Peyer's patch (tissue), 4 donors: ENCODE measurements at places on chromosomes 2 and 18. TPM values are rescaled to one million over a fixed set of nuclear protein-coding genes. Genes with fewer than 3 reads are reported as not detected.

DNA sequence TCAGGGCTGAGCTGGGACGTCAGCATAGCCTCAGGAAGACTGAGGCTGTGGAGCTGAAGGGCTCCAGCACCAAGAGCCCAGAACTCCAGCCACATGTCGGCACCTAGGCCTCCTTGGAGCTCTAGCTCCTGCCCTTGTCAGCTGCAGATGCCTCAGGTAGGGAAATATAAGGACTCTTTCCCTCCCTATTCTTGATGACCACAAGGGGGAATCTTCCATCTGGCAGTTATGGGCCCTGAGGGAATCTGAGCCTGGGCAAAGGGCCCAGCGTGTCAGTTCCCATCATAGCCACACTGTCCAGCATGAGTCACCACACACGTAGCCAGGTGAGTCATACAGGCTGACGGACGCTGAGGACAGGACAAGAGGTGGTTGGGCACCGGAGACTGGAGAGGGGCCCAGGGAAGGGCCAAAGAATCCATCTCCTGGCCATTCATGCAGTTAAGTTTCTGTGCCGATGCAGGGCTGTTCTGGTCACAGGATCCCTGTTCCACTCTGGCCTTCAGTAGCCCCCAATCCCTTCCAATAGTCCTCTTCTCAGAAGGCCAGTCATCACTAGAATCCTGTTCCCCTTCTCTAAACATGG is 1.8 kb downstream of the MPV17 start:
- no peaks in the 10 kb centered on the region for H3K27me3 ChIP-seq
- H3K4me1 ChIP-seq: peaks cover 11% of the 10 kb centered on the region
- H3K36me3 ChIP-seq: no peaks in the 10 kb centered on the region
- H3K4me3 ChIP-seq: peak overlapping the region; percentile 15
- DNase-seq: peak; percentile 79
- H3K27ac ChIP-seq: peak overlapping the region; percentile 4

DNA sequence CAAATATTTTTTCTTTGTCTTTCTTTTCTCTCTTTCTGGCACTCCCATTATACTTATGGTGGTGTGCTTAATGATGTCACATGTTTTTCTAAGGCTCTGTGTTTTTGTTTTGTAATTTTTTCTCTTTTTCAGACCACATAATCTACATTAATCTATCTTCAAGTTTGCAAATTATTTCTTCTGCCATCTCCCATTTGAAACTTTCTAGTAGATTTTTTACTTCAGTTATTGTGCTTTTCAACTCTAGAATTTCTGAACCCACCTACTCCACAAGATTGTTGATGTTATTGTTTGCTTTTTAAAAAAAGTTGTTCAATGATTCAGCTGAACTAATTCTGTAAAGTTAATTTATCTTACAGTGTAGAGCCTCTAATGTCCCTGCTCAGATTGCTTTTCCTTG is 121.4 kb downstream of the SCN3A start:
- H3K4me3 ChIP-seq: no peak overlapping the region
- H3K27ac ChIP-seq: no peak overlapping the region

DNA sequence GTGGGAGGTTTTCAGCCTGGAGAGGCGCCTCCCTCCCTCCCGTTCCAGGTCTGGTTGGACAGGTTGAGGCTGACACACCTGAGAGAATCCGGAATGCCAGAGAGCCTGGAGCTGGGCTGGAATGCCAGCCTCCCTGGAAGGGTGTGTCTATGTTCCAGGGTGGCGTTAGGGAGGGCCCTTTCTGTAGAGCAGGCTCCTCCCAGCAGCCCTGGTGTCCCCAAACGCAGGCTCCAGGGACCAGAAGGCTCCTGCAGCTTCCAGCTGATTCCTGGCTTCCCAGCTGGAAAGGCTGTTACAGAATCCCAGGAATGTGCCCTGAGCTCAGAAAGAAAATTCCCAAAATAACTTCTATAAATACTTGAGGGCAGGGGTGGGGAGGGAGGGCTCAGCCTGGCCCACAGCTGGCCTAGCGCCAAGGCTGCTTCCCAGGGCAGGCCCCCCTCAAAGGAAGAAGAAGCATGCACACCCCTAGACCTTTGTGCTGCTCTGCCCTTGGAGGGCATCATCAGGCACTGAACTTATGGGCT is 85.4 kb downstream of the STPG4 start:
- peak; percentile 77 for DNase-seq
- peak overlapping the region; percentile 91 for H3K27ac ChIP-seq
- no peak overlapping the region for H3K4me3 ChIP-seq

DNA sequence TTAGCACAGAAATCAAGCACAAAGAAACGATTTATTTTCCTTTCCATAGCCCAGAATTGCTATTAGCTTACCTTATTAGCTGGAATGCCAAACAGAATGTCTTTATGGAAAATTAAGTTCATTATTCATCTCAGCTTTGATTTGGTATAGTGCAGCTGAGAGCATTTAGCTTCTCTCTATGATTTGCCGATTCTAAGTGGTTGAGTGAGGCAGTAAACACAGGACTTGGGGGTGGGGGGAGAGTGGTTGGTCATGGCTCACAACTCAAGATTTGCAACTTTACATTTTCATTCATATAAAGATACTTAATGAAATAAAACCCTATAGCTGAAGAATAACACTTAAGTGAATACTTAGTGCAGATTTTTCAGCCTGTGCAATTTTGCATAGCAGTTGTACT is 395.2 kb downstream of the TGIF1 start:
- H3K27me3 ChIP-seq: no peaks in the 10 kb centered on the region
- no peaks in the 10 kb centered on the region for H3K36me3 ChIP-seq
- H3K27ac ChIP-seq: no peak overlapping the region

- H3K4me1 ChIP-seq: no peaks in the 10 kb centered on the region
- H3K4me3 ChIP-seq: no peak overlapping the region
- H3K27me3 ChIP-seq: no peaks in the 10 kb centered on the region
- no peak overlapping the region for H3K27ac ChIP-seq
- DNase-seq: no peak
- H3K36me3 ChIP-seq: no peaks in the 10 kb centered on the region
Observed at GRCh38 chr2:210961249-210961648, 404.9 kb downstream of the CPS1 start.

DNA sequence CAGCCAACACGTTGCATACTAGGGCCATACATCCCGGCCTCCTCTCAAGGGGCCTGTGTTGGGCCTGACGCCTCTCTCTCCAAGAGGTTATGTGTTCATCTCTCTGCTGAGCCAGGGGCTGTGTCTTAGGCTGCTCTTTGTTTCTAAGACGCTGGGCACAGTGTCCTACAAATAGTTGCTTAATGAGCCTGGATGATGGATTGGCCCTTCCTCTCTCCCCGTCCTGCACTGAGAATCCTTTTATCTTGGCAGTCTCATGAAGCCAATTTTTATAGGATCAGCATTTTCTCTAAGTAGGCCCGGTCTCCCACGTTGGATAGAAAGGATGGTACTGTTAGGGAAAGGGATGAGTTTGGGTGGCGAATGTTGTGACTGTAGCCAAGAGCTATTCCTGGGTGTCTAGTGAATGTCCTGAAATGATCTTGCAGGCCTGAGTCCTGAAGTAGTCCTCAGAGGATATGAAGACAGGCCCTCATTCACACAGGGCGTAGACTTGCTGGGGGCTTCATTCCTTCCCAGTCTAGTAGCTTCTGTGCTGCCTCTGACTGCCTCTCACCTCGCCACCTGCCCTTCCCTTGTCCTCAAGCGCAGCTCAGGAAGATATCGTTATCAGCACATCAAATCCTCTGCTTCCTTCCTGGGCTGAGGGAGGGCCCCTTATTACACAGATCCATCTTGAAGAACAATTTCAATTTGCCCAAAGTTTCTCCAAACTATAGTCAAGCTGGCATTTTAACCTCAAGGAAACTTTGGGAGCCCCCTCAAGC is 8.8 kb downstream of the LBH start:
- H3K27ac ChIP-seq: peak overlapping the region; percentile 63
- no peak overlapping the region for H3K4me3 ChIP-seq
- DNase-seq: no peak
- H3K27me3 ChIP-seq: no peaks in the 10 kb centered on the region
- H3K4me1 ChIP-seq: peaks cover 15% of the 10 kb centered on the region

GRCh38 chr2:239078128-239078924 is 230.4 kb downstream of the TWIST2 start:
- no peak overlapping the region for H3K4me3 ChIP-seq
- H3K4me1 ChIP-seq: peaks cover 8% of the 10 kb centered on the region
- no peaks in the 10 kb centered on the region for H3K27me3 ChIP-seq
- no peak overlapping the region for H3K27ac ChIP-seq
- DNase-seq: no peak

DNA sequence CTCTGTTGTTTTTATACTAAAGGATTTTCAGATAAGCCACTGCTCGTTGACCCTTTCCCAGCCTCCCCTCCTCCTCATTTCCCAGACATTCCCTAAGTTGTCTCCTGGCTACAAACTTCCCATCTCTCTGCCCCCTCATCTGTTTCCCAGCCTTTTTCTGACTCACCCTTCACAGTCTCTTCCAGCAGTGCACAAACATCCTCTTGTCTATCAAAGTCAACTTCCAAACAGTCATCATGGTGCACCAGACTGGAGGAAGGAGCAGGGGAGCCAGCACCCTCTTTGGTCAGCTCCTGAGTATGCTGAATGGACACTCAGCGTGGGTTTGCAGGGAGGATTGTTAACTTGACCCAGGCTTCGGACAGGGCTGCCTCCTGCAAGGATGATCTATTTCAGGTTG is 26.6 kb upstream of the SPRED2 start:
- H3K4me1 ChIP-seq: no peaks in the 10 kb centered on the region
- H3K4me3 ChIP-seq: no peak overlapping the region
- H3K27me3 ChIP-seq: no peaks in the 10 kb centered on the region
- DNase-seq: no peak

DNA sequence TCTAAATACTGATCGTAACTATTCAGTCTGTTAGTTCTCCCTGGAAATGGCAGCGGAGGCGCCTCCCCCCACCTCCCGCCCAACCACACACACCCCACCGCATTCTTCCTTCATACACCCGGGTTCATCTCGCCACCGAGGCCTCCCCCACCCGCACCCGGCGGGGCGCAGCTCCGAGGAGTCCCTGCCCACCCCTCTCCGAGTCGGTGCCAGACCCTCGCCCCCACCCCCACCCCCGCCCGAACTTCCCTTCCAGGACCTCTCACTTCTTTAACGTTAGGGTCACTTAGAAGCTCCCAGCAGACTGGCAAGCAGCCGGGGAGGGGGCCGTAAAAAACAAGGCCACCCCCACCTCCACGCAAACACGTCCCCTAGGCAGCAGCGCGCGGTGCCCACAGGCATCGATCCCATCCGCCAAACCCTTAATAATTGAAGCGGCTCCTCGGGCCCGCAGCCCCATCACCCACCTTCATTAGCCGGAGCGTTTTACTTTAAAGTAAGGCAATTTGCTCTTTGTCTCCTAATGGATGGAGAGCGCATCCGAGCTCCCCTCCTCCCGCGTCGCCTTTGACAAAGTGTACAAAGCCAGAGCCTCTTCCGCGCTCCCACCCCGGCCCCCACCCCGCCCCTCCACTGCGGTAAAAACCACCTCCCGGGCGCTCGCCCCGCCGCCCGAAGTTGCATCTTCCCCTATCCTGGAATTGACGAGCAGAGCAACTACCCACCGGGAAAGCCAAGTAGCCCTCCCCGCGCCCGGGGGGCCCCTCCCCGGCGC is 624 bp downstream of the ZNF516 start:
- H3K27me3 ChIP-seq: no peaks in the 10 kb centered on the region
- DNase-seq: peak; percentile 29
- H3K27ac ChIP-seq: peak overlapping the region; percentile 69
- no peaks in the 10 kb centered on the region for H3K4me1 ChIP-seq

GRCh38 chr2:241095594-241096290 is 6.3 kb downstream of the MTERF4 start:
- peaks cover 83% of the 10 kb centered on the region for H3K36me3 ChIP-seq
- peak; percentile 57 for DNase-seq
- no peak overlapping the region for H3K4me3 ChIP-seq
- peaks cover 2% of the 10 kb centered on the region for H3K4me1 ChIP-seq
- no peaks in the 10 kb centered on the region for H3K27me3 ChIP-seq
- H3K27ac ChIP-seq: no peak overlapping the region

- H3K4me1 ChIP-seq: no peaks in the 10 kb centered on the region
- no peak for DNase-seq
- H3K4me3 ChIP-seq: no peak overlapping the region
- no peak overlapping the region for H3K27ac ChIP-seq
Observed at GRCh38 chr2:124450481-124450880, 425.4 kb downstream of the CNTNAP5 start.

DNA sequence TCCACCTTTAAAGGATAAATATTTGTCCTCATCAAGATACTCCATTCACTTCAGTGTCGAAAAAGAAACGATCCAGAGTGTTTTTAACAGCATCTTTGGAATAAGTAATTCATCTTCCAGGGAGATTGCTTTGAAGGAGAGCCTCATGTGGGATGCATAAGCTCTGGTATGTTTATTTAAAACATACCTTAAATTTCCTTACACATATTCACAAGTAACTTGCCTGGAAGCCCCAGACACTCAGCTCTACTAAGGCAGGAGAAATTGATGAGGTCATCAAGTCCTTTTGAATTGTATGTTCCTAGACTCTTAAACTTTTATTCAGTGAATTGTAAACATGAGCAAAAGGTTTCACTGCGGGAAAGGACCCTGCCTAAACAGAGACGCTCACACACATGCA is 103.0 kb downstream of the CDK15 start:
- no peak overlapping the region for H3K4me3 ChIP-seq
- H3K27ac ChIP-seq: no peak overlapping the region
- H3K27me3 ChIP-seq: no peaks in the 10 kb centered on the region
- no peaks in the 10 kb centered on the region for H3K36me3 ChIP-seq
- H3K4me1 ChIP-seq: no peaks in the 10 kb centered on the region

GRCh38 chr2:206556357-206556949 is 85.8 kb upstream of the FAM237A start:
- H3K36me3 ChIP-seq: no peaks in the 10 kb centered on the region
- no peaks in the 10 kb centered on the region for H3K4me1 ChIP-seq
- no peak for DNase-seq
- H3K4me3 ChIP-seq: no peak overlapping the region

DNA sequence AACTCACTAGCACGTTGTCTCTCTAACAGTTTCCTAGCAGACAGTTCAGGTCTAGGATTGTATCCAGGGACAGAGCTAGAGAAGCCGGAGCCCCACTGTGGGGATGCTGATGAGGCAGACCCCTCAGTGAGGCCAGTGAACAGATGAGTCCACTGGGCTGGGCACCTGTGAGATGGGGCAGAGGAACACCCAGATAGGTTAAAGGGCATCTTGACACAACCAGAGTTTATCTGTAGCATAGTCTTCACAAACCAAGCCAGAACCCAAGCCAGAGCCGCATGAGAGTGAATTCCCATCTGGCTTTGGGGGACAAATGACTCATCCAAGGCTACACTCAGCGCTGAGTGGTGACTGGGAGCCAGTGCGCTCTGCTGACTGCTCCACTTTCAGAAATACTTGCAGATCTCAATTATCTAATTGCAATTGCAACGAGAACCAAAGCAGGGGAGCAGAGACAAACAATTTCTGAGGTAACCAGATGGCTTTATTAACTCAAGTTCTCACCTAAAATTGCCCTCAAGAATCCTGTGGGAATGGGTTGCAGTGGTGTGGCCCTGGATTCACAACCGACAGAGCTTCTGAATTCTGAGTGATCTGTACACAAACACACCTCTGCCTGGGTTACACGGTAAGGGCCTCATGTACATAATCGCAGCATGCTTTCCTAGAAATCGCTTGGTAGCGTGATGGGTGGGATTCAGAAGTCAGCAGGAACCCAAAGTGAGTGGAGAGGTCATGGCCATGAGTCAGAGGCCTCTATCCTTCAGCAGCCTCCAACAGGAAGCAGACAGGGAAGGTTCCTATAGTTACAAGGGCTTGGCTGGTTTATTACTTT is 48.7 kb upstream of the MSH2 start:
- peaks cover 50% of the 10 kb centered on the region for H3K4me1 ChIP-seq
- peak overlapping the region; percentile 51 for H3K27ac ChIP-seq
- no peaks in the 10 kb centered on the region for H3K27me3 ChIP-seq
- no peak overlapping the region for H3K4me3 ChIP-seq
- no peaks in the 10 kb centered on the region for H3K36me3 ChIP-seq

SKOR2 gene
- total RNA-seq: not detected

C1QL2 gene
- total RNA-seq: not detected

POTEC gene
- total RNA-seq: not detected
